ENCODE measurements at places on chromosomes 13 and 19.

DNA sequence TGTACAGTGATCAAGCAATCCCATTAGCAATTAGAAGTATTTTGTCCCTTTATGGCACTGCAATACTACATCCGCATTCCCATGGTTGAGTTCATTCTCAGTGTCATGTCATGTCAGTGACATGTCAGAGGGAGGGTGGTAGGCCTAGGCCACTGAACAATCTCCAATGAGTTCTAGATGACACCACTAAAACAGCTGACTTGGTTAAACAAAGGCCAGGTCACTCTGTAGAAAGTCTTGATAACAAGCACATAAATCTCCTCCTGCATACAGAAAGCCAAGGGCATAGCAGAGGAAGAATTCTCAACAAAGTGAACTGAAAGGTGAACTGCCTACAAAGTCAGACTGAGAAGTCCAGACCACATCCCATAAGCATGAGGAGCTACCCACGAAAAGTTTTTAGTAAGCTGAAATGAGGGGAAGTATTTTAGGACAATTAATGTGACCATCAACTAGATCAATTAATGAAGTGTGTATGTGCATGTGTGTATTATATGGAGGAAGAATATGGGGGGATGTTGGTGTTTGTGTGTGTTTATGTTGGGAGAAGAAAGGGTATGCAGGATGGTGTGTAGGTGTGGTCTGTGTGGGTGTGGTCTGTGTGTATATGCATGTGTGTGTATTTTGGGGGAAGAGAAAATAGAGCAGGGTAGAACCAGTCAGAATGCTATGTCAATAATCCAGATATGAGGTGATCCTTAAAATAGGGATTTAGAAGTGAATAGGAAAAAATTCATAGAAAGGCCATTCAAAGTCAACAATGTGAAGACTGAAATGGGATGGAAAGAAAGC is 67.7 kb downstream of the TBC1D4 start:
- no peak for DNase-seq

DNA sequence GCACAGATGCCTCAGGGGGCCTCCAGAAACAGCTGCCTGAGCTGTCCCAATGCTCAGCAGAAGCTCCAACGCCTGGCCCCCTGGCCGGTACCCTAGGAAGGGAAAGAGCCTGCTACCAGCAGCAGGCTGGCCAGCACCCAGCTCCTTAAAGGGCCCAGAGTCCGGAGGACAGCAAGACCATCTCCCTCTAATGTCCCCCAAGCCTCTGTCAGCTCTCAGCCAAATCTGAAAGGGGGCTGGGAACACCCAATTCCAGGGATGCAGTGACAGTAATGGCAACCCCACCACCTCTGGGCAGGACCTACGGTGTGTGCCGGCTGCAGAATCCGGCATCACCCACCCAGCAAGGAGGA is 4.2 kb downstream of the PPP6R1 start:
- no peak for DNase-seq

DNA sequence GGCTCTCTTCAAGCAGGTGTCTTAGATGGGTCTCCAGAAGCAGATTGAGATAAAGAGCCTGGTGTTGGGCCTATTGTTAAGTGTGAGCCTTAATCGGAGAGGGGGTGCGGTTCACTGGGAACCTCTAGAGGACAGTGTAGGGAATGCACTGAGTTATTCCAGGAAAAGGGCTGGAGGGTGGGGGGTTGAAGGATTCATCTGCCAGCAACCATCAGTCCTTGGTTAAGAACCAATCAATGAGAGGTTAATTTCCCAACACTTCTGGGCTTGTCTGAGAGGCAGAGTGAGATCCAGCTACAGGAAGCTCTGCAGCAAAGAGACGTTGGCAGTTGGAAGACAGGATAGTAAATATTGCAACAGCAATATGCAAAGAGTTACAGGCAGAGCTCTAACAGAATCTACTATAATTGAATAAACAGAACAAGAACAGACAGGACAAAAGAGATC is 28.7 kb downstream of the CYP4F2 start:
- peak; percentile 47 for DNase-seq

DNA sequence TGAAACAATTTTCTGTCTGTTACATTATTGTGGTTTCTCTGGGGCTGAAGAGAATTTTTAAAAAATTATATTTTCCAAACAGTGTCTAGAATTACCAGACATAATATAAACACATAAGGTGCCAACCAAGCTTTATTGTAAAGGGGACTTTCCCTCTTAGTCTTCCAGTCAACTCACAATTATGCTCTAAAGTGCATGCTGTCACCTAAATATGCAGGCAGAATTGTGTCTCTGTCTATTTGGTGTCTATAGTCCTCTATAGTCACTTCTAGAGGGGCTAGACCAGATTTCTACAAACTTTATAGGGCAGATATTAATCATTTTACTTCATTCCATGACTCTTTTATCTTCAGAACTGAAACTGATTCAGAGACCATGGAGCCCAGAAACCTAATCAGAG is 12.8 kb downstream of the ZNF254 start:
- no peak for DNase-seq

GRCh38 chr13:60351326-60351725 is 45.7 kb upstream of the TDRD3 start:
- no peak for DNase-seq

DNA sequence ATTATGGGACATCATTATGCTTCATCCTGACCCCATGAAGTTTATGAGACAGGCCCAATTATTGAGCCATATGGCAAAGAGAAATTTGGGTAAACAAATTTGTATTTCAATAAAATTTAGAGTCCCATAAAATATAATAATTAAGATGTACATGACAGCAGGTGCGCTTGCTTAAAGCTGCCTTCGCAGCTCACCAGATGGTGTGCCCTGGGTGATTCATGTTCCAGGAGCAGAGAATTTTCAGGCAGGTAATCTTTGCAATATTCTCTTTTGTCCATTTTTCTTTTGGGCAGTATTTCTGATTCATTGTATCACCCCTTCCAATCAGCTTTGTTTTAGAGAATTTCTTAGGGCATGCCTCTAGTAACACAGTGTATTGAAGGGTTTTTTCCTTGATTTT is 39.5 kb upstream of the WASF3 start:
- no peak for DNase-seq

- DNase-seq: no peak
These were observed 174.7 kb downstream of the MZT1 start for GRCh38 chr13:72552731-72553130.

DNA sequence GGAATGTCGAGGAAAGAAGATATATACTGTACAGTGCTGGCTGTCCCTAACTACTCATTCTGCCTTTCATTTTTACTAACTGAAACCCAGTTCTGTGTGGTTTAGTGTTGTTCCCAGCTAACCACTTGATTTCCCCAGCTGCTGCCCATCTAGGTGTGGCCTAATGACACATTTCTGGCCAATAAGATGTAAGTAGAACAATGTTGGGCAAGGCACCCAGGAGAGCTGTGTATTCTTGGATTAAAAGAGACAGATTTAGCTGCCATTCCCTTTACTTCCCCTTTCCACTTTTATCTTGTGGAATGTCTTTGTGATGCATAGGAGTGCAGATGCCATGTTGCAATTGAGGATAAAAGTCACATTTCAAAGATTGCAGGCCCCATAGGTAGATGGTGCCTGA is 28.3 kb upstream of the PCDH9 start:
- no peak for DNase-seq

- no peak for DNase-seq
These were observed 74.9 kb downstream of the WTIP start for GRCh38 chr19:34556488-34556887.

DNA sequence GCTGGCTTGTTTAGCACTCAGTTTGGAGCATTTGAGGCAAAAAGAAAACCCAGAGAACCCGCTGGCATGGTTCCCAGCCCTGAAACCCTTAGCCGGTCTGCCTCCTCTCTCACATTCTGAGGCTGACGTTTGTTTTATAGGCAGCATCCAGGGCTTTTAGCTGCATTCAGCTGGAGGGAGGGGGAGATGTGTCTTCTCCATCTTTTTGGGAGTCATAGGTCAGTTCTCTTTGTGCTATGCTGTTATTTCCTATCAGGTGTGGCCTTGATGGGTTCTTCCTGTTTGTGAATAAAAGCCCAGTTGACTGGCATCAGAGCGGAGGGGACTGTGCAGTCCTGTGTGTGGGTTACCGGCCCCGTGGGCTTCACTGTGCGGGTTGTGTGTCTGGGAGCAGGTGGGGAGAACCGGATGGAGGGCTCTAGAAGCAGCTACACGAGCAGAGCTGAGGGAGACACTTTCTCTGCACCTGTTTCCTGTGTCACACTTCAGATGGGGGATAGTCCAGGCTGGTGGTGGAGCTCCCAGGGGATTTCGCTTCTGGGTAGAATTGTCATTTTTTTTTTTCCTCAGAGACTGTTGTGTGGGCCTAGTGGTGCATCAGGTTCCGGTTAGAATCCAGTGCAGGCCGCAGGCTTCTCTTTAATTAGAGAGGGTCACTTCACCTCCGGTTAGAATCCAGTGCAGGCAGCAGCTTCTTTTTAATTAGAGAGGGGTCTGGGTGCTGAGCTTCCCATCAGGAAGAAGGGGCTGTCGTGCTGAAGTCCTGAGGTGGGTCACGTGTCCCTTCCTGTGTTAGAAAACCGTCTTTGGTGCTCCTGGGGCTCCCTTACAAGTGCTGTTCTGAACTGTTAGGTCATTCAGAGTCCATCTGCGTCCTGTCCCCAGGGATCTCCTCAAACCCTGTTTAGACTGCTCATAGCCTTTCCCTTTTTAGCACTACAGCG is 69.6 kb downstream of the ARHGEF7 start:
- peak; percentile 40 for DNase-seq

- DNase-seq: no peak
These were observed 2.1 kb upstream of the ERFL start for GRCh38 chr19:41930322-41930722.

DNA sequence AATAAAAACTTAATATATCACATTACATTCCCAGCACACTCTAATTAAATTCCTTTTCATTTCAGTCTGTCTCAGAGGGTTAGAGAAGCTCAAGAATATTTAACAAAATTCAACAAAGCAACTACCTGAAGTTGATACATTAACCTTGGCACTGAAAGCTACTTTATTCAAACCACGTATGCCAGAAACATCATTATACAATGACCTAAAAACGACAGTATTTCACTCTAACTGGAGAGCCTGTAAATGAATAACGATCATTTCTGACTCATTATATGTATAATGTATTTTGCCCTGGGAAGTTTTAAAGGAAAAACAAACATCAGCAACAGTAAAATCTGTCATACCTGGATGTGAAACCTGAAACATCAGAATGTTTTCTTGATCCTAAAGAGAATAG is 270.1 kb downstream of the SLITRK5 start:
- DNase-seq: no peak

GRCh38 chr19:30719189-30719998 is 347.2 kb downstream of the ZNF536 start:
- peak; percentile 44 for DNase-seq

GRCh38 chr13:60379837-60380565 is 17.0 kb upstream of the TDRD3 start:
- no peak for DNase-seq

- no peak for DNase-seq
These were observed 315.2 kb downstream of the NDFIP2 start for GRCh38 chr13:79796136-79796535.

DNA sequence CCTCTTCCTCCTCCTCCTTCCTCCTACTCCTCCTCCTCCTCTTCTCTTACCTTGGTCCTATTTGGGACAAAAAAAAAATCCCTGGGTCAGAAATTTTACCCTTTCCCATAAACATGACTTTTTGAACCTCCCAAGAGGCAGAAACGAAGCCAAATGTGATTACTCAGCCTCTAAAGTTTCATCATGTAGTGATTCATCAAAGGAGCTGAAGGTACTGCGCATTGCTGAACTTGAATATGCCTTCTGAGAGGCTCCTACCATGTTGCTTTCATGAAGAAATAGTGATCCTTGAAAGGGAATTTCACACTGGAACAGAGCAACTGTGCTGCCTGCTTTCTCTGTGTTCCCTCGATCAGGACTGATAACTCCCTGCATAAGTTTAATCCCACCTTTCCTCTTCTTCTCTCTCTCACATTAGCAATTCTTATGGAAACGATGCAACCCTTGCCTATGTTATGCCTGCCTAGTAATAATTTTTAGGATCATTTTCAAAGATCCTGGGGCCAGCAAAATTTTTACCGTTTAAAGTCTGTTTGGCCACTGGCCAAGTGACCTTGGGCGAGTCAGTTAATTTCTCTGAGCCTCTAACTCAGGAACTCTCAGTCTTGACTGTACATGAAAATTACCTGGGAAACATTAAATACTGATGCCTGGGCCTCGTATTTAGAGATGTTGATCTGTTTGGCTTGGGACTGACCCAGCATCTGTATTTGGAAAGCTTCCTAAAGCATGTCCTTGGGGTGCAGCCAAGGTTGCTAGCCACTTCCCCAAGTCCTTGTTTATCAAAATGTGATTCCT is 149.5 kb downstream of the DCT start:
- DNase-seq: no peak

- DNase-seq: no peak
These were observed at the start of gene ERICH6B for GRCh38 chr13:45615501-45616101. TSS of gene ERICH6B (minus strand) at chr13:45615739. CDS start at chr13:45597005, 18,734 bp downstream.

DNA sequence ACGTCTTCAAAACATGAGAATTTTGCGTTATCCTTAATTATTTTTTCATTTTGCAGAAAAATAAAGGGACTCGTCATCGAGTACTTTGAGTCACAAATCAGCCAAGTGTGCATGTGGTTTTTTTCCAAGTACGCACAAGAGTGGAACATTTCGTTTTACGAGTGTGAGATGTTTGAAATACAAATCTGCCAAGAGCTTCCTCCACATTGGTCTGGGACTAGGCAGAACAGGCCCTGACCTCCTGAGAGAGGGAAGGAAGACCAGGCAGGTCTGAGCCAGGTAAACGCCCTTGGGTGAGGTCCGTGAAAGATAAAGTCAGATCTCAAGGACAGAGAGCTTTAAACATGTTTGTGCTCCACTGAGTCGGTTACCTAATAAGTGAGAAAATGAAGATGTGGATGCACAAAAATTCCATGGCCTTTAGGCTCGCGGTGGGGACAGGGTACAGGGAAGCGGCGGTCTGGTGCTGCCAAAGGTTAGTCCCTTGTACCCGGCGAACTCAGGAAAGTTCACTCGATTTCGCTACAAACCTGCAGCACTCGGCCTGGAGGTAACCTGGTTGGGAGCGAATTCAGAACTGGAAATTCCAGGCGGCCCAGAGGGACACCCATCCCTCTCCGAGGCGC is 473 bp upstream of the ITM2B start:
- peak; percentile 81 for DNase-seq

- peak; percentile 72 for DNase-seq
These were observed 4.6 kb upstream of the APC2 start for GRCh38 chr19:1445185-1445931.

GRCh38 chr19:32677657-32678056 is 2.0 kb downstream of the RGS9BP start:
- DNase-seq: no peak

DNA sequence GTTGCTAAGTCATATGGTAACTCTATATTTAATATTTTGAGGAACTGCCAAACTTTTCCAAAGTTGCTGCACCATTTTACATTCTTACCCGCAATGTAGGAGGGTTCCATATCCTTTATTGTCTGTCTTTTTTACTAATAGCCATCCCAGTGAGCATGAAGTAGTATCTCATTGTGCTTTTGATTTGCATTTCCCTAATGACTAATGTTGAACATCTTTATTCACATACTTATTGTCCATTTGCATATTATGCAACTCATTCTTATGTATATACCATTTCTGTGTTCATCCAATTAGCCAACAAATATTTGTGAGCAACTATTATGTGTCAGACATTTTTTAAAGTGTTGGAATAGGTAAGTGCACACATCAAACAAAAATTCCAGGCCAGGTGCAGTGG is 20.4 kb upstream of the ATP8A2 start:
- DNase-seq: no peak

GRCh38 chr19:3983936-3984583 is 1.2 kb downstream of the EEF2 start:
- peak; percentile 66 for DNase-seq

- peak; percentile 46 for DNase-seq
These were observed 7.4 kb upstream of the FCGBP start for GRCh38 chr19:39941615-39942365.
